ENCODE measurements at places on chromosomes 3 and 15.

- H3K36me3 ChIP-seq = no peaks in the 10 kb centered on the region
- no peaks in the 10 kb centered on the region for H3K27me3 ChIP-seq
- H3K4me1 ChIP-seq = no peaks in the 10 kb centered on the region
- H3K4me3 ChIP-seq = no peak overlapping the region
- peak; percentile 7 for DNase-seq
Observed at GRCh38 chr3:126436826-126437717, 38.6 kb downstream of the ZXDC start.

- H3K27me3 ChIP-seq = no peaks in the 10 kb centered on the region
- H3K27ac ChIP-seq = no peak overlapping the region
- H3K4me1 ChIP-seq = peaks cover 5% of the 10 kb centered on the region
- DNase-seq = no peak
Observed at GRCh38 chr3:9765865-9766264, 3.9 kb downstream of the CAMK1 start.

- no peaks in the 10 kb centered on the region for H3K27me3 ChIP-seq
- peaks cover 22% of the 10 kb centered on the region for H3K4me1 ChIP-seq
- no peak overlapping the region for H3K4me3 ChIP-seq
- H3K27ac ChIP-seq = no peak overlapping the region
- H3K36me3 ChIP-seq = peaks cover 15% of the 10 kb centered on the region
Observed at GRCh38 chr3:45984331-45985312, 11.0 kb downstream of the FYCO1 start.

GRCh38 chr15:60442763-60443162 lies 36.2 kb downstream of the ICE2 start:
- no peak for DNase-seq
- no peaks in the 10 kb centered on the region for H3K36me3 ChIP-seq
- H3K4me3 ChIP-seq = no peak overlapping the region
- no peaks in the 10 kb centered on the region for H3K4me1 ChIP-seq
- H3K27me3 ChIP-seq = no peaks in the 10 kb centered on the region
- H3K27ac ChIP-seq = no peak overlapping the region

GRCh38 chr3:183324083-183324482 lies 71.0 kb downstream of the B3GNT5 start:
- H3K4me1 ChIP-seq = no peaks in the 10 kb centered on the region
- no peak overlapping the region for H3K4me3 ChIP-seq
- no peaks in the 10 kb centered on the region for H3K27me3 ChIP-seq
- no peak for DNase-seq
- no peak overlapping the region for H3K27ac ChIP-seq

DNA sequence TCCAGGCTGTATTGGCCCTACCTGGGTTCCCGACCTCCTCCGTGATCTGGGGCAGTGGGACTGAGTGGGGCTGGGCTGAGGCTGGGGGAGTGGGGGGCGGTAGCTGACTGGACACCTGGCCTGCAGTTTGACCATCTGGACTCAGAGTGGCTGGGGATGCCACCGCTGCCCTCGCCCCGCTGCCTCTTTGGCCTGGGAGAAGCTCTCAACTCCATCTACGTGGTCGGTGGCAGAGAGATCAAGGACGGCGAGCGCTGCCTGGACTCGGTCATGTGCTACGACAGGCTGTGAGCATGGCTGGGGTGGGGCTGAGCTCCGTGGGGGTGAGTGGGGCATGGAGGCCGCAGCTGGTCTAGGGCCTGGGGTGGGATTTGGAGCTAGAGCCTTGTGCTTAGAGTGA lies 2.7 kb downstream of the KLHL40 start:
- no peaks in the 10 kb centered on the region for H3K27me3 ChIP-seq
- H3K27ac ChIP-seq = no peak overlapping the region
- H3K36me3 ChIP-seq = no peaks in the 10 kb centered on the region
- H3K4me1 ChIP-seq = no peaks in the 10 kb centered on the region

DNA sequence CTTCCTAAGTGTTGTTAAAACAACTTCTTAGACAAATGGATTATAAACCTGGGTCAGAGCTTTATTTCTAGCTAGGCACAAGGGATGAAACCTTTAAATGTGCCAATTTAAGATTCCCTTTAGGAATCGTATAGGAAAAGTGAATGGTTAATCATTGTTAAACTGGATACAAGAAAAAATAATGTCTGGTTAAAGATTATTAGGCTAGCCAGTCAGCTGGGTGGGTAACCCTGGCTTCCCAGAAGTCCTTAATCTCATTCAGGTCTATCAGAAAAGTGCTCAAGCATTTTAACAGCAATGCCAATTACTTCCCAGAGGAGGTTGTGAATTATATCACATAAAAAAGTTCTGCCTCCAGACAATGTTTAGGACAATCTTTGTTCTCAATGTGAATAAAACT lies 37.6 kb downstream of the NANOGP8 start:
- H3K27me3 ChIP-seq = no peaks in the 10 kb centered on the region
- no peaks in the 10 kb centered on the region for H3K36me3 ChIP-seq
- H3K27ac ChIP-seq = no peak overlapping the region
- H3K4me3 ChIP-seq = no peak overlapping the region
- no peaks in the 10 kb centered on the region for H3K4me1 ChIP-seq
- DNase-seq = no peak

DNA sequence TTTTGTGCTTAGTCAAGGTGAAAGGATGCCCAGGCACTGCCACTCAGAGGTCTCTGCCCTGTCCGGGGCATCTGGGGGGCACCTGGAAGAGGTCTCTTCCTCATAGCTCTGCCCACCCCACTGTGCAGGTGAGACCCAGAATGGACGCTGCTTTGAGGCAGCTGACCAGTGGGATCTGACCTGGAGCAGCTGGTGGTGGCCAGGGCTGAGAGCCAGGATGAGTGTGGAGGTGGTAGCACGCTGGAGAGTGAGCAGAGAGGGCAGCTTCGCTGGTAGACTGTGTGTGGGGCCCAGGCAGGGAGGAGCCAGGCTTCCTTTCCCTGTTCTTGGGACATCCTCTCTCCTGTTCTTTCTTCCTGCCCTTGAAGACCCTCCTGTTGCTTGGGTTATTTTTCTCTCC lies 32.2 kb upstream of the PLA2G4E start:
- DNase-seq = peak; percentile 15
- H3K4me3 ChIP-seq = no peak overlapping the region
- no peak overlapping the region for H3K27ac ChIP-seq
- H3K27me3 ChIP-seq = no peaks in the 10 kb centered on the region

DNA sequence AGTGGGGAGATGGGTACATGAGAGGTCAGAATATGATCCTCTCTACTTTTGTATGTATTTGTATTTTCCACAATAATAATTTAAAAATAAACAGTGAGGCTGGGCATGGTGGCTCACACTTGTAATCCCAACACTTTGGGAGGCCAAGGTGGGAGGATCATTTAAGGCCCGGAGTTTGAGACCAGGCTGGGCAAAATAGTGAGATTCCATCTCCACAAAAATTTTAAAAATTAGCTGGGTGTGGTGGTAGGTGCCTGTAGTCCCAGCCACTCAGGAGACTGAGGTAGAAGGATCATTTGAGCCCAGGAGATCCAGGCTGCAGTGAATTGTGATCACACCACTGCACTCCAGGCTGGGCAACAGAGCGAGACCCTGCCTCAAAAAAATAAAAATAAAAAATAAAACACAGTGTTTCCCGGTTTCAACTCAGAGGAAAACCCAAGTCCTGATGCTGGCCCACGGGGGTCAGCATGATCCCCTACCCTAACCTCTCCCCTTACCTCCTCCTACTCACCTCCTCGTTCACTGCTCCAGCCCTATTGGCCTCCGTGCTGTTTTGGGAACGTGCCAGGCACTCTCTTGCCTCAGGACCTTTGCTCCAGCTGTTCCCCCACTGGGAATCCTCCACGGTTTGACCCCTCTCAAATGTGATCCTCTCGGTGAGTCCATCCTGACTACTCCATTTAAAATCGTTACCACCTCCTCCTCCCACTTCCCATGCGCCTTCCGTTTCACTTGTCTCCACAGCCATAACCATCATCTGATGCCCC lies 2.9 kb upstream of the KLHL40 start:
- no peak overlapping the region for H3K4me3 ChIP-seq
- no peaks in the 10 kb centered on the region for H3K4me1 ChIP-seq
- no peaks in the 10 kb centered on the region for H3K27me3 ChIP-seq
- DNase-seq = no peak

GRCh38 chr15:90142216-90143165 lies 40.2 kb upstream of the IDH2 start:
- H3K36me3 ChIP-seq = no peaks in the 10 kb centered on the region
- H3K27me3 ChIP-seq = no peaks in the 10 kb centered on the region
- no peak for DNase-seq

DNA sequence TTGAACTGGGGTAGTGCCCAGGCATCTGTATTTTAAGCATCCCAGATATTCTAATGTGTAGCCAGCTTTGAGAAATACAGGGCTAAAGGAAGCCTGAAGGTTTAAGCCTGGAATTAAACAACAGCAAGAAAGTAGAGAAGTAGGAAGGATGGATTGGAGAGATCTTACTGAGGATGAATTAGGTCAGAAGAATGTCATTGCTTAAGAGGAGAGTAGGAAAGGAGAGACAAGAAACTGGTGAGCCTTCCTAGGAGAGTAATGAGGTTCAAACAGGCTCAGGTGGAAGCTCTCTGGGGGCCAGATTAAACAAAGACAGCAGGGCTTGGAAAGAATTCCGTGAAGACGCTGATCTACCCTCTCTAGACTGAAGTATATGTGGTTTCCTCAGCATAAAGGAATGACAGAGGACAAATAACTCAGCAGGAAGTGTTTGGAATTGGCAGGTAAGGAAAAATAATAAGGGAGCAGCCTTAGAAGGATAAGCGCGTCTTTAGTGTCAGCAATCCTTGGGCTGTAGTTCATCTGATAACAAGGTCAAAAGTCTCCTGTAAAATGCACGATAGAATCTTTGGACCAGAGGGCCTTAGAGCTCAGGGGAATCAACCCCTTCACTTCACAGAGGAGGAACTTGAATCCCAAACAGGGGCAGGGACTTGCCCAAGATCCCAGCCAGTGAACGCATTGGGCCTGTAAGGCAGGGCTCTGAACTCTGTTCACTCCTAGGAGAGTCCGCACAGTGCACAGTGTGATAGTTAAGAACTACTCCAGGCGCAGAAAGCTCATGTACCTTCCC lies 90.9 kb downstream of the TP63 start:
- H3K27me3 ChIP-seq = no peaks in the 10 kb centered on the region
- no peaks in the 10 kb centered on the region for H3K4me1 ChIP-seq
- no peak overlapping the region for H3K27ac ChIP-seq
- no peaks in the 10 kb centered on the region for H3K36me3 ChIP-seq
- H3K4me3 ChIP-seq = no peak overlapping the region
- DNase-seq = no peak

DNA sequence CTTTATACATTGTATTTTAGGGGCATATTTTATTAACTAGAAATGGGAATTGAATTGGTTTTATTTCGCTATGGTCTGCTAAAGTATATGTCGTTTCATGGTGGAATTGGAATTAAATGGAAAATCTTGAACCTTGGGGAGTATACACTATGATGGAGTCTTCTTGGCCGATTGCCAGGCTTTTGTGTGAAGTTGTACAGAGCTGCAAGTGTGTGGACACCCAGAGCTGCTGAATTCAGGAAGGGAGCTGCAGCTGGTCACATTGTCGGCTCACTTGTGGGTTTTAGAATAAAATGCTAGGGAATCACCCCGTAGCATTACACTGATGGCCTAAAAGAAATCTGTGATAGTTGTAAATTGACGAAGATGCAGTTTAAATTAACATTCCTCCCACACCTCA lies 35.1 kb downstream of the USP3 start:
- no peaks in the 10 kb centered on the region for H3K36me3 ChIP-seq
- peak; percentile 79 for DNase-seq
- H3K4me1 ChIP-seq = no peaks in the 10 kb centered on the region
- H3K4me3 ChIP-seq = no peak overlapping the region

DNA sequence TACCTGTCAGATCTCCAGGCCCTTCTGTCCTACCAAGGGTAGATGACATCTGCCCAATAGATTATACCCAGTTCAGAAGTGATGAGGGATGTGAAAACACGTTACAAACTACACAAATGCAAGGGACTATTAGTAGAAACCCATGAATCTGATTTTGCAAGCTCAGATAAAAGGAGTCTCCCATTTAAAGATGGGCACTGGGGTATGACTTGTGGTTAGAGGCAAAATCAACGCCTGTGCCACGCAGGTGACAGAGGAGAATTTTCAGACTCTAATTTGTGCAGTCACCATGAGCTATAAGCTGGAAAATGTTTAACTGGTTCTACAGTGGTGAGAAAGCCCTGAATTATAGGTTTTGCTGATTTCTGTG lies 184.4 kb upstream of the LPP start:
- H3K27me3 ChIP-seq = no peaks in the 10 kb centered on the region
- no peak overlapping the region for H3K27ac ChIP-seq
- DNase-seq = no peak
- no peak overlapping the region for H3K4me3 ChIP-seq

GRCh38 chr3:134333522-134334181 lies 40.6 kb downstream of the AMOTL2 start:
- no peak overlapping the region for H3K4me3 ChIP-seq
- H3K4me1 ChIP-seq = no peaks in the 10 kb centered on the region
- no peak for DNase-seq
- no peak overlapping the region for H3K27ac ChIP-seq

DNA sequence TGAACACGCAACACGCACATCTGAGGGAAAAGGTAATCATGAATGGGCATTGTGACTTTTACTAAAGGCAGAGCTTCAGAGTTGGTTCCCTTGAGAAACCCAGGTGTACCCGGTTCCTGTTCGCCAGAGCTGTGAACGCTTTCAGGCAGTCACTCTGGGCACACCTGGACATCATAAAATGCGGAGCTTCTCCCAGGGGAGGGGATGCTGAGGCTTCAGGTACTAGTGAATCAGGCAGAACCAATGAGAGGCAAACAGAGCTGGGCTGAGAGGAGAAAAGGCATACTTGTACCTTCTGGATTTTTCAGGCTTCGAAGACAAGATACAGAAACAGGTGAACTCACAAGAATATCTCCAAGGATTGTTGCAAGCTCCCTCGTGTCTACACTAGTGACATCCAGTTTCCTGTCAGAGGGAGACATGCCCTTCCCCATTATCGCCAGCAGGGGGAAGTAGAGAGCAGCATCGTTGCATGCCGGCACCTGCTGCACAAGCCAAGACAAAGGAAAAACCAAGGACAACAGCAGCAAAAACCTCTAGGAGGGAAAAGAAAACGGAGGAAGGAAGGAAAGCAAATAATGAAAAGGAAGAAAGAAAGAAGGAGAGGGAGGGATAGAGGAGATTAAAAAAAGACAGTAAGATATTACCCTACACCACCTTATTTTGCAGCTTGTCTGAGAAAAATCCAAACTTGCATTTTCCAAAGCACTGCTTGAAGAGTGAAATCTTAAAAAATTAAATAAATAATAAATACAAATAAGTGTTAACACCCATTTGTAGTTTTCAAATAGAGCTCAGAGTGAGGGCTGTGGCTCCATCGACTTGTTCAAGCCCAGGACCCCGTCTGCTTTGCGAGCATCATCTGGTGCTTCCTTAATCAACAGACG lies 2.0 kb downstream of the AHSG start:
- H3K4me1 ChIP-seq = no peaks in the 10 kb centered on the region
- H3K27me3 ChIP-seq = peaks cover 9% of the 10 kb centered on the region
- DNase-seq = peak; percentile 85
- no peak overlapping the region for H3K27ac ChIP-seq
- H3K36me3 ChIP-seq = no peaks in the 10 kb centered on the region

DNA sequence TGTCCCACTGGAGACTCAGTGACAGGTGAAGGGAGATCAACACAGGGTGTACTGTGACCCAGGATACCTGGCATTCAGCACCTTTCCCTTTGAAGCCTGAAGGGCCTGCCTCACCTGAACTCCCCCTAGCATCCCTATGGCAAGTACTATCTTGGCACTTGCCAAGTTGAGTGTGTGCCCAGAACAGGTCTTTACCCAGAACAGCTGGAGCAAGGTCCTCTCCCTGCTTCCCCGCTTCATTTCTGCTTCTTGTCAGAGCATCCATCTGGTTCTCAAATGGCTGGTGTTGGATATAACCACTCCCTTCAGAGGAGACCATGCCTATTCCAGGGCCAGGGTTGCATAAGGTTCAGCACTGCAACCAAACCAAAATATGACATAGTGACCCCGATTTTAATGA lies 73.0 kb downstream of the FAM43A start:
- no peaks in the 10 kb centered on the region for H3K36me3 ChIP-seq
- no peak overlapping the region for H3K27ac ChIP-seq
- no peaks in the 10 kb centered on the region for H3K4me1 ChIP-seq
- no peaks in the 10 kb centered on the region for H3K27me3 ChIP-seq
- DNase-seq = no peak
